ENCODE measurements at places on chromosomes 2 and 18. TPM values are rescaled to one million over a fixed set of nuclear protein-coding genes. Genes with fewer than 3 reads are reported as not detected.

Gene GNAL
- 0.06 TPM for total RNA-seq

Gene CNDP1
- total RNA-seq, result not detected

Gene AKAIN1
- not detected for total RNA-seq

Gene KIAA2012
- 0.13 TPM for total RNA-seq

Gene SH3BP4
- total RNA-seq, result 19.9 TPM

Gene LAMA1
- total RNA-seq, result not detected

Gene CFAP65
- 0.83 TPM for total RNA-seq

Gene SERPINB12
- not detected for total RNA-seq

Gene RGPD8
- total RNA-seq, result 19.9 TPM

DNA sequence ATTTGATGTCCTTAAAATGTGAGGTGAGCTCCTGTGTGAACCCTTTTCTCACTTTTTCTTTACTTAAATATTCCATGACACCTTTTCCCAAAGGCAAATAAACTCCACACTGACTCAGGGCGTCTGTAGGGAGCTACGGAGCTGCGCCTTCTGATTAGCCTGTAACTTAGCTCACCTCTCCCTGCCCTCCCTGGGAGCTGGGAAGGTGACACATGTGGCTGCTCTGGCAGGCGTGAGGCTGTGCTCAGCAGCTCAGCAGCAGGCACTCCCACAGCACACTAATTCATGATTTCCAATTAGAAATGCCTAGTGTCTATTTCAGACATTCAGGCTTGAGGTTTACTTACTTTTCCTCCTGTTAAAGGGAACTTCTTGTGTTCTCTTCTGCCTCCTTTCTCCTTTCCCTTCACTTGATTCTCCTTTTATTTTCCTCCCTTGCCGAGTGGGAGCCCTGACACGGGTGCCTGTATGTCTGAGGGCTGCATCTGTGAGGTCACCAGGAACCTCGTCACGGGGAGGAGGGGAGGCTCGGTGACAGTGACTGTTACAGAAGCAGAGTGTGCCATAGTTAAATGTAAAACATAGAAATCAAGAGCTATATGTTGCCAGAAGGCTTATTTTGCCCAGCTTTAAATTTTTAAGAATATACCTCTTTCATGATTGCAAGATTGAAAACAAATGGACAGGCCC, 437.1 kb downstream of the DCDC2C start:
- DNase-seq, result no peak

DNA sequence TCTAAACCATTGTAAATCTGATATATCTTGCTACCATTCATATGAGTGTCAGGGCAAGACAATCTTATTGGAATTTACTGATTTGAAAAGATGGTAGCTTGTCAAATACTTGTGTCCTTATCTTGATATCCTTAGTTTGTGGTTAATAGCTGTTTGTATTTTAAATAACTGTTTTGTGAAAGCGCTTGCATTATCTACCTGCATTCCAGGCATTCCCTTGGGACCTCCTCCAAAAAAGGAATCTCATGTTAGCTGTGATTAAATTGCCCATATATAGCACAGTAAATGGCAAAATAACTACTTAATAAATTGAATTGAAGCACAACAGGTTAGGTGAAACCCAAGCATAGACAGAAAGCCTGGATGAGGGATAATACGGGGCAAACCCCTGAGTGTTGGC, 13.9 kb downstream of the CNTNAP5 start:
- no peak for DNase-seq

DNA sequence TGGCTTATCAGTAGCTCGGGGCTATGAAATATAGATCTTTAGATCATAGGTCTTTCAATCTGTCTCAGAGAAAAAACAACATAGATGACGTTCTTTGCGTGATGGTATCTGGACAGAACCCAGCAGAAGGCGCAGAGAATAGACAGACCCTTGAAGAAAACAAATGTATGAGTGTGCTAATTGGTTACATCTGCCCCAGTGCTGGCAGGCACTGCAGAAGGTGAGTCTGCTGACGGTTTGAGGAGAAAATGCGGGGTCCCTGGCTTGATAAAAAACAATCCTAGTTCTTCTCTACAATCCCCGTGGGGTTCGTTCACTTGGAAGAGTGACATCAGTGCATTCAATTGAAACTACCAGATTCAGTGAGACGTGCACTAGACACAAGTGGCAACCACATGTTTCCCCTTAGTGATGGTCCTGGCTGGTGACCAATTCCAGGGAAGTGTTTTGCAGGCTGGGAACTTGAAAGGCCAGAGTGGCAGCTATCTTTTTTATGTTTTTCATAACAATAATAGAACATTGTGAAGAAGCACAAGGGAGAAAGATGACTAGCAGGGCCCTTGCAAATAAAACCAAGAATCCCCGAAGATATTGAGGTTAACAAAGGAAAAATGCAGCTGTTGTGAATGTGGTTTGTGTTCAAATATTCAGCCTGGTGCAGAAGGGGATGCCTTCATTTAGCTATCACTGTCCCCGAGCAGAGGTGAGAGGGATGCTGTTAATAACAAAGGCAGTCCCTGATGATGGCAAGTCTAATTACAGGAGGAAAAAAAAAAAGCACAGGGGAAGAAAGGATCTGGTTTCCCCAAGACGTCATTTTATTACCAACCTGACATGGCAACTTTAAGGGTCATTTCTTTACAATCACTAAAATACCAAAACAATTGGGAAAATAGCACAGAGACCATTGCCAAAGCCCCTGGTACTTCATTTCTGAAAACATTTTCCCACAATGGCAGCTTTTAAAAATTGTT, 337.6 kb upstream of the FIGN start:
- DNase-seq, result peak; percentile 2

DNA sequence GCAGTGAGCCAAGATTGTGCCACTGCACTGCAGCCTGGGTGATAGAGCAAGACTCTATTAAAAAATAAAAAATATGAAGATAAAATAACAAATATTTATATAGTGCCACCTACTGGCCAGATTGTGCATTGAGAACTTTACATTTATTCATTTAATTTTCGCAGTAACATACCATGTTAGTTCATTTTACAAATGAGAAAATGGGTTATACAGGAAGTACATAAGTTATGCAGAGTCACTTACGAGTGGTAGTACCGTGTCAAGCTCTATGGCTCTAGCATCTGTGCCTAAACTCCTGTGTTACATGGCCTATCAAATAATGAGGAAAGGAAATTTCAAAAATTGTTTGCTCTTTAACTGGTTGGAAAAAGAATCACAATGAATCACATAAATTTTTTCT, 27.9 kb downstream of the RIF1 start:
- peak; percentile 57 for DNase-seq

- DNase-seq, result no peak
Measured at GRCh38 chr2:230658577-230658876, 54.1 kb upstream of the CAB39 start.

- DNase-seq, result peak; percentile 29
Measured at GRCh38 chr2:191166111-191166755, 15.4 kb upstream of the STAT4 start.

DNA sequence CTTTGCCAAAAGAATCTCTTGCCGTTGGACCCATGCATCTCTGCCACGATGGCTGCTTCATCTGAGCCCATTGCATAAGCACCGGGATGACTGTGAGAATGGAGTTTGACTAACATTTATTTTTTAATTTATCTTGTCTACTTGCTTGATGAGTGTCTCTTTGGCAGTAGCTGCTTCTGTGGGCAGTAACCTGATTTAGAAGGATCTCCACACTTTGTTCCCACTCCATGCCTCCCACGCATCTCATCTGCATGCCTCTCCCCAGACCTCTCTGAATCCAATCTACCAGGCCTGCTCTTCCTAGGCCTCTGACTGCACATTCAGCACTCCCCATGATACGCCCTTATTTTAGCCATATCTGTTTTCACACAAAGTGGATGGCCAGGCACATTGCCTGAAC, 23.7 kb upstream of the TMX3 start:
- no peak for DNase-seq

DNA sequence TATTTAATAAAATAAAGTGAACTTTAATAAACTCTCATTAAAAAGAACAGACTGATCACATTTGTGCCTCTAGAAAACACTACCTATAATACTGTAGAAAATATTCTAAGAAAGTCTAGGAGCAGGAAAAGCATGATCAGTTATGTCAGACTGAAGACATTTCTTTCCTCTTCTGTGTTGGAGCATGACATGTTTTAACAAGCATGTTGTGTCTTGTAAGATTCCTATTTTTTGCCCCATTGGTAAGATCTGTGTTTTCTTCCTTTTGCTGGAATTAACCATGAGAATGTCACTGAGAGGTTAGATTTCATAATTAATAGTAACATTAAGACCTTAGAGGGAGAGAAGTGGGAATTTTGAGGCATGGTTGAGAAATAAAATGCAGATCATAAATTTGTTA, 27.7 kb downstream of the LAMA3 start:
- DNase-seq, result no peak

DNA sequence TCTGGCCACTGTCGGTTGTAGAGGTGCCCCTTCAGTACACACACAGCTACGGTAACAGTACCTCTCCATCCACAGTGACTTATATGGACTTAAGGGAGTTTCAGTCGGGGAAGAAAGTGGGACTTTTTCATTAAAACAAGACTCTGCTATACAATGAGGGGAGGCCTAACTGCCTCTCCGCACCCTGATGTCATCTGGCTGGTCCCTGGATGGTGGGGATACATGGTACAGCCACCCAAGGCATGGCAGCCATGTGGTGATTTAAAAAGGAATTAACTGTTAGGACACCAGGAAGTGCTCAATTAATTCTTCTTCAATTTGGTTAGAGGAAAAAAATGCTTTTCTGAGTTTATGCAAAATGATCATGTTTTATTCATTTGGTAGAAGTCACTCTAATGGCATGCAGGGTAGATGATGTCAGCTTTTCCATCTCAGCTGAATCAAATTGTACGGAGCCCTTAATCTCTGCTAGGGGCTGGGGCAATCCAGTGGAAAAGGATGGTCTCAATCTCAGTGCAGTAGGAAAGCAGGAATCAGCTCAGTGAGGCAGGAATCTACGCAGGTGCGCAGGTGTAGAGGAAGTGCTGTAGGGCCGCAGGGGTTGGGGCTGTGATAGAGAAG, 243.9 kb downstream of the PRKCE start:
- DNase-seq, result peak; percentile 66

- peak; percentile 17 for DNase-seq
Measured at GRCh38 chr2:194545978-194546377, 1111.0 kb upstream of the SLC39A10 start.

DNA sequence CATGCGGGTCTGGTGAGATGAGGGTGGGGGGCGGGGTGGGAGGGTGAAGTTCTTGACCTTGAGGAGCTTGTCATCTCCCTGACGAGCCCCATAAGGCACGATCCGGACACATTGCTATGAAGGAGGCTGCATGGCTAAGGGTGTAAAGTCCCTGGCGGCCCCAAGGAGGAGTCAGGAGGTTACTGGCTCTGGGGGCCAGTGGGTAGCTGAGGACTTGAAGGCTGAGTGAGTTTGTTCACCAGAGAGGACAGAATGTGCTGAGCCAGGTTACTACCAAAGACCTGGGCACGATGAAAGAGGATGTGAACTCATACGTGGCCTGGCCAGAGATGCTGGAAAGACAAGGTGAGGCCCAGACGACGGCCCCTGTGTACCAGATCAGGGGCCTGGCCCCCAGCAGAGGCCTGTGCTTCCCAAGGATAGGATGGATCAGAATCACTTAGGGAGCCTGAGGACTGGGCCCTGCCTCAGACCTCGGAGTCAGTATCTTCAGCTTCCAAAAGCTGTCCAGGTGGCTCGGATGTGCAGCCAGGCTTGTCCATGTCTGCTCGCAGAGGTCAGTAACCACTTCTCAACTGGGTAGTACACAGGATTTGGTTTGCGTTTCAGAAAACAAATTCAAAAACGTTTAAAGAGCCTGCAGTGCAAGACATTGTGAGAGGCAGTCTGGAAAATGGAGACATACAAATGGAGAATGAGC, 110.9 kb downstream of the RNF144A start:
- no peak for DNase-seq

DNA sequence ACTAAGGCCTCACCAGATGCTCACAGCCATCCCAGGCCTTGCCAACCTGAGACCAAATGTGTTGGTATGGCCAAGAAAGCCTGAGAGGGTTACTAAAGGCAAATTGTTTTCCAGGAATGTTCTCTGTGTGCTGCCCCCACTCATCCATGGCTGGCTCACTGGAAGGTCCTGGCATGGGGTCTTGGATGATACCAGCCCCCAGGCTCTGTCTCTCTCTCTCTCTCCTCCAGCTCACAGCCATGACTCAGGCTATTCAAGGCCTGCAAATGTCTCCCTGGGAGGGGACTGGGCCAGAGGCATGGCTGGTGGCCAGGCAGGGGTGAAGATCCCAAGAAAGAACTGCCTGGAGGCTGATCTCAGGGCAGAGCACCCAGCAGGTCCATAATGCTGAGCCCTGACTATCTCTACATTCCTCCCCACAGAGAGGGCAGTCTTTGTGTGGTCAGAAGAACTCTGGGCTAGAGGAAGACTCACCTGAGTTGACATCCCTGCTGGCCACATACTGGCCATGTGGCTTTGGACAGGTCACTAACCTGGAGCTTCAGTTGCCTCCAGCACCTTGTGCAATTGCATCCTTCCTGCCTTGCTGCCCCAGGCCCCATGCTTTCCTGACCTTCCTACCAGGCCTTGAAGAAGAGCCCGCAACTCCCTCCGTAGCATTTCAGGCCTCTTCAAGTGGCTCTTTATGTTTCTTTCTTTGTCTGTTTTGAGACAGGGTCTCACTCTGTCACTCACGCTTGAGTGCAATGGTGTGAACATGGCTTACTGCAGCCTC, 150.4 kb downstream of the ZFP36L2 start:
- DNase-seq, result peak; percentile 25

- DNase-seq, result no peak
Measured at GRCh38 chr2:70062270-70062669, 25.0 kb upstream of the PCBP1 start.

- no peak for DNase-seq
Measured at GRCh38 chr18:48612917-48613316, 74.1 kb downstream of the CTIF start.

DNA sequence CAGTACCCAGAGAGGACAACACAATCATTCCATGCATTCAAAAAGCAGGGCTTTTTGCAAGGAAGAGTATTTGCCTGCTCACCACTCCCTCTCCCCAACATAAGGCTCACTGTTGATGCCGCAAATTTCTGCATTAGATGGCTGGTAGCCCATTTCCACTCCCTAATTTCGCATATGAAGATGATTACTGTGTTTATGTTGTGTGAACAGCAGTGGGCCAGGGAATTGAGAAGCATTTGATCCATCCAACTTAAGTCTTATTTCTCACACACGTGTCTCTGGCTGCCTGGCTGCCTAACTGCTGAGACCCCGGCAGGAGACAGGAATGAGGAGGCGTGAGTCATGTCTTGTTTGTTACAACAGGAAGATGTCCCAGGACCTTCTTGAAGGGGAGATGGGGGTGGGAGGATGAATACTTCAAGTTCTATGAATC, 294.1 kb downstream of the ALK start:
- peak; percentile 97 for DNase-seq

DNA sequence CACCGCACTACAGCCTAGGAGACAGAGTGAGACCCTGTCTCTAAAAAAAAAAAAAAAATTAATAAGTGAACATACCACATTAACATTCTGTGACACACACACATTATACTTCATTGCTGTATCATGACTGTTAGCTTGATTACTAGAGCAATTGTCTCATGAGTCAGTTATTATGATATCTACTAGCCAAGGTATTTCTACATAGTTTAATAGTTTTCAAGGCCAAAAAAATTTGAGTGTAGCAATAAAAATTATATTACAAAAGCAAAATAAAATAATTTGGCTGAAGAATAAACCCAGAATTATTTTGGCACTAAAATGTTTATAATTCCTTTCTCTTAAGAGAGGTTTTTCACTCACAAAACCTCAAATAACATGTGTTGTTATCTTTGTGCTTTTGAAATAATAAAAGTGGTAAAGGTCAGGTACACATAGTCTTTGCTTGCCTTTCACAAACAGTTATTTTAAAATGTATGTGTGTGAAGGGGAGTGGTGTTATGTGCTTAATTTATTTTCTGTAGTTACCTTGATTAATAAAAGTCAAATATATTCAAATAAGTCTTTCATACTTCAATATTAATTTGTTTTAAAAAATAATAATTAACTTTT, 136.9 kb upstream of the SPOPL start:
- DNase-seq, result no peak
